Karpas-422 (cell line): ENCODE measurements at places on chromosomes 13 and 19.
A peak's percentile ranks its signal among the peaks of the same experiment; 100 is the strongest.

DNA sequence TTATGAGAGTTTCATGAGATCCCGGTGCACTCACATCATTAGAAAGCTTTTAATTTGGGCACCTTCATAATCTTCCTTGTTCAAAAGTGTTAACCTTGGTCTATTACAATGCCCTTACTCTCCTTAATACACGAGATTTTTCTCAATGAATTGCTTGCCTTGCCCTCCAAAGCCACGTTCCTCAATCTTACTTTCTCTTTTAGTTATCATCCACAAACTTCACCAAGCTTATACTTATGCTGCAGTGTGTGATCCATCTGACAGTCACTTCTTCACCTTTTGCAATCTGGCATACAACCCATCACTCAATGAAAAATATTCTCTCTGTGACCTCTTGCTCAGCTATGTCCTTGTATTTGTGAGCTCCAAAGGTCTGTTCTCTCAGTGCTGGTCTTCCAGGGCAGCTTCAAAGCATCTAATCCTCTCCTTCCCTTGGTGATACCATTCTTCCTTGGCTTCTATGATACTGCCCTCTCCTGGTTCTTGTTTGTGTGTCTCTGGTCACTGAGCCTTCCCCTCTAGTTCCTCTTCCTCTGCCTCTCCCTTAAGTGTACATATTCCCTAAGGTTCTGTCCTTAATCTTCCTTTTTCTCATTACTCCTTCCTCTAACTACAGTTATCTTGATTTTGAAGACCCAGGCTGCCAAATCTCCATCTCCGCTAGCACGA, 202.2 kb upstream of the STARD13 start:
- DNase-seq: peak; percentile 58

DNA sequence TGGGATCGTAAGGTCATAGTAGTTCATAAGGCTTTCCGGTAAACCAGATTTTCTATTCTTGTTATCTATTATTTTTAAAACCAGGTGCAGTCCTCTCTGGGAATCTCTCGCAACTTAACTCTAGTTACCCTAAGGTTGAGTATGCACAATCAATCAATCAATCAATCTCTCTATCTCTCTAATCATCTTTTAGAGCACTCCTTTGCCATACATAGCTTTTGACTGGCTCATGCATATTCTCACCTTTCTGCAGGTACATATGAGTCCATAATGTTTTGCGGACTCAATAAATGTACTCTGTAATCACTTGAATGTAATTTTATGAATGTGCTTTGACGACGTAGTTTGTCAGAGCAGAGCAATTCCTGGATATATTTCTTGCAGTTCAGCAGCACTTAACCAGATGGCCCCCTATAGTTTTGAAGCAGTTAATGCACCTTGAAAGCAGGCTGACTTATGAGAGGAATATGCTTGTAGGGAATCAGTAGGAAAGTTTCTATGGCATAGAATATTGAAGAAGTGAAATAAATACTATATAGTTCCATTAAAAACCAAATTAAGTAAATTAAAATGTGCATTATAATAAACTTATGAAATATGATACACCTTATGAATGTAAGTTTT, 524.7 kb downstream of the GPC5 start:
- no peak for DNase-seq

GRCh38 chr19:35231956-35232645, 3.6 kb upstream of the FAM187B start:
- DNase-seq: no peak

DNA sequence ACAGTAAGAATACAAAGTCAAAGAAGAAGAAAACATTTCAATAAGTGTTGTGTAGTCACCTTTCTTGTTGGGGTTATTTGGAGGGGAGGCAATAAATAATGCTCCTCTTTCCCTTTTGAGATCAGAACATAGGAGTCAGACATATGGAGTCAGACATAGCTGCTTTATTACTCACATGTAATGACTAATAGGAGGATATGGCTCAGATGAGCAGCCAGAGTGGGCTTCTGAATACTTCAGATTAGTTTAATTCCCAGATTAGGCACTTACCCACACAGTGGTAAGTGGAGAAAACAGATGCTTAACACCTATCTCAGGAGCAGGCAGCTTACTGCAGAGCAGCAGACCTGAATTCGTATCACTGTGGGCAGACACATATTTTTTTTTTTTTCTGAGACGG, 31.7 kb upstream of the C1QTNF9B start:
- DNase-seq: no peak

DNA sequence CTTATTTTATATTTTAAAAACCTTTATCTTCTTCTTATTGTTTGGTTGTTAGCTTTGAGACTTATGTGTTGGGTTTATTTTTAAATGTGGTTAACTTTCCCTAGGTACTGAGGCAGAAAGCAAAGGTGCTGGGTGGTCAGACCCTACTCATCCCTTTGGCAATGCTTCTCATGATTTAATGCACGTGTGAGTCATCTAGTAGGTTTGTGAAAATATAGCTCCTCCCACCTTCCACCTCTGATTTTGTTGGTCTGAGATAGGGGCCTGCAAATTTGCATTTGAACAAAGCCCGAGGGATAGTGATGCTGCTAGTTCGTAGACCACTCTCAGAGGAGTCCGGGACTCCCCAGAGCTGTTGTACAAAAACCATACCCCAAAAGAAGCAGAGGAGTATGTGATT, 771.3 kb upstream of the ARGLU1 start:
- no peak for DNase-seq

DNA sequence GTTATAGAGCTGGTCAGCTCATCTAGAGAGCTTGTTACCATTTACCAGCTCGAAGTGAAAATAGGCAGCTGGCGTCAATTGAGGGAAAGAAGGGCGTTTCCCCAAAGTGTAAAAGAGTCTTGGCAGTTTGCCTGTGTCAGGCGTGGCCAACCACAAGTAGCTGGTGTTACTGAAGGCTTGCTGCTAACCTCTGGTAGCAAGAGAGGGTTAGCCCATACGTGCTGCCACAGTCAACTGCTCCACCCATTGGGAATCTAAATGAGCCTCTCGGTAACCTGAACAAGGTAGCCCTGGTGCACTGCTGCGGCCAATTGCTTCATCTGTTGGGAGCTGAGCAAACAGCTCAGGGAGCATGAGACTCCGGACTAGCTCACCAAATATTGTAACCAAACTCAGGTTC, 314.9 kb upstream of the SLITRK5 start:
- DNase-seq: no peak

- no peak for DNase-seq
Measured at GRCh38 chr19:21508198-21508597, 2.8 kb downstream of the ZNF429 start.

DNA sequence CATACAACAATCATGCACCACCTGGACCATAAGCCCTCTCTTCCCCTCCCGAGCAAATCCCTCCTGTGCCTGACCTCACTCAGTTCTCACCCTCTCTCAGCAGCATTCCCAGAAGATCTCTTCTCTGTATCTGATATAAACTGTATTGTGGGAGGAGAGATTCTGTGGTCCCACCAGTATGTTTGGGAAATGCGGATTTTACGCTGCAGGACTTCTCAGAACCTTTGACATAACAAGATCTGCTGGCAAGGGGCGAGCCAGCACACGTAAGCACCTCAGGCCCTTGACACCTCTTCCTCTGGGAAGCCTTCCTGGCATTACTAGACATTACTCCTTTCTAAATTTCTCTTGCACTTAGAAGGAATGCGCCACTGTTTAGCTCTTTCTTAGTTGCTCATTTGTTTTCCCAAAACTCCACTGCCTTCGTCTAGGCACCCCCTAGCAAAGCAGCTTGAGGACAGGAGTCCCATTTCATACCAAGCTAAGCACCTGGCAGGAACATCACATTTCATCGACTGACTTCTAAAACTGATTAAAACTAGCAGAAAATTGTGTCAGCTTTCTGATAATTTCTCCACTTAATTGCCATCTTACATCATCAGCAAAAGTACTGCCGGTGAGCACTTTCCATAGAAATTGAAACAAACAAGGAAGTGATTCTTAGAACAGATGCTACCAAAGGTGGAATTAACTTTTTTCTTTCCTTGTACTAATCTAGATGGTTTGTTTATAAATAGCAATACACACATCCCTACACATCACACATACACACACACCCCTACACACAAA, 63.2 kb downstream of the CCDC70 start:
- no peak for DNase-seq

- DNase-seq: no peak
Measured at GRCh38 chr19:36526581-36526980, 1.5 kb downstream of the ZNF260 start.

DNA sequence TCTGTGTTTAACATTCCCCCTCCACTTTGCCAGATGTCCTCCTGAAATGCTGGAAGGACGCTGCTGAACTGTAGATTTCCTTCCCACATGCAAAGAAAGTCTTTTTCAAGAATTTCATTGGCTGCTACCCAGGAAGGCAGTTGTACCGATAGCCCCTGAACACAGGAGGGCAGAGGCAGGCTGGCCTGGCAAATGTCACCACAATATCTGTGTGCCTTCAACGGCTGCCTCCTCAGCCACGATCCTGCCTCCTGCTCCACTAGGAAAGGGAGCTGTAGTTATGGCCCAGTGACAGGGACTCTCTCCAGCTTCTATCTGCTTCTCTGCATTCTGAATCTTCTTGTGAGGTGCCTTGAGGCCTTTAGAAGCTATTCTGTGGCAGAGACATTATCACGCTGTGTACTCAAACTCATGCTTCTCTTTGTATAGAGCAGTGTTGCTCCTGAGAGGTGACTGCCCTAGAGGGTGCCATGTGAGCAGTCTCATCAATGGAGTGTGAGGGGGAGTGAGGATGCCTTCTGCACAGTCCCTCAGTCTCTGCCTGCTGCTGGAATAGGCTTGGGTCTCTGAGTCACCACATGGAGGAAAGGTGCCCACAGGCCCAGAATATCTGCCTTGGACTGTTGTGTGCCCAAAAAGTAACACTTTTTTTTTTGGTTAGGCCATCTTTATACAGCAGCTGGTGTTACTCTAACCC, 279.8 kb downstream of the DNAJC15 start:
- DNase-seq: peak; percentile 68

DNA sequence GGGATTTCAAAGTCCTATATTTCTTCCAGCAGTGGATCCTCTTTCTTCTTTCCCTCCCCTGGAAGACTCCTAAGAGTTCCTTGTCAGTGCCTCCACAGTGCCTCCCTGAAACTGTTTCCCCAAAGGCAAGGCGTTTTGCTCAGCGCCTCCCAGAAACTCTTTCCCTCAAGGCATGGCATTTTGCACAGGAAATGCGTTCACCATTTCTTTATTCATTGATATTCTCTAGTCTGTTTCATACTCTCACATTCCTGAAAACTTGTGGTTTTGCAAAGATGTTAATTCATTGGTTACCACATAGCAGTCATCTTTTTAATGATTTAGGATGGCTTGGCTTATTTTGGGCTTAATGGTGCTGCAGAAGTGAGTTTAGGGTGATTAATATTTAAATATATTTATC, 177.3 kb upstream of the SLC10A2 start:
- no peak for DNase-seq

GRCh38 chr13:65597839-65598818, 1632.0 kb downstream of the PCDH9 start:
- no peak for DNase-seq

DNA sequence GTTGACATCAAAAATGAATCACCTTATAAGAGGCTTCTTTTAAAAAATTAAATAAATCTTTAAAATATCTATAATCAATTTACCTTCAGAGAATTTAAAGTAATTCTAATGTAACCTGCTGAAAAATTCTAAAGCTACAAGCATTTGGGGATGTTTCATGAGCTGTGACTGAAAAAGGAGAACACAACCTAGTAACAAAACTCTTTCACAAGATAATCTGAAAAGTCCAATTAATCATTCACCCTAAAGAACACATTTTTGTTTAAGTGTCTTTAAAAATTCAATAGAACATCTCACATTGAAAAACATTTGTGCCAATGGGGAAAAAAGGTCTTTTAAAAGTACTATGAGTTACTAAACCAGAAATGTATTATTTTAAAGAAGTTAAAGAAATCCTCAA, 22.8 kb downstream of the KLF12 start:
- DNase-seq: no peak

GRCh38 chr19:34382471-34382870, 17.5 kb downstream of the GPI start:
- no peak for DNase-seq

DNA sequence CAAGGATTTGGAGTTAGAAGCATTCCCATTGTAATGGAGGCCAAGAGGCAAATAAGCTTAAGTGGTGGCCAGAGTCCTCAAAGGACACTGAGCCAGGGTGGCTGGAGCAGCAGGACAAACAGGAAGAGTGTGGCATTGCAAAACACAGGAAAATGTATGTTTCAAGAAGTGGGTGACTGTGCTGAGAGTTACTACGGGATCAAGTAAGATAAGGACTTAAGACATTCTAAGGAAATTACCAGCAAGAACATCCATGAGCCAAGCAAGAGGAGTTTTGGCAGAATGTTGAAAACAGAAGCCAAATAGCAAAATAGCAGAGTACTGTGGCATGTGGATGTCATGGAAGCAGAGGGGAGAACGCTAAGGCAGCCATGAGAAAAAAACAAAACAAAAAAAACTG, 104.2 kb downstream of the RAP2A start:
- DNase-seq: no peak

GRCh38 chr13:40514802-40515201, 151.6 kb downstream of the FOXO1 start:
- DNase-seq: no peak

DNA sequence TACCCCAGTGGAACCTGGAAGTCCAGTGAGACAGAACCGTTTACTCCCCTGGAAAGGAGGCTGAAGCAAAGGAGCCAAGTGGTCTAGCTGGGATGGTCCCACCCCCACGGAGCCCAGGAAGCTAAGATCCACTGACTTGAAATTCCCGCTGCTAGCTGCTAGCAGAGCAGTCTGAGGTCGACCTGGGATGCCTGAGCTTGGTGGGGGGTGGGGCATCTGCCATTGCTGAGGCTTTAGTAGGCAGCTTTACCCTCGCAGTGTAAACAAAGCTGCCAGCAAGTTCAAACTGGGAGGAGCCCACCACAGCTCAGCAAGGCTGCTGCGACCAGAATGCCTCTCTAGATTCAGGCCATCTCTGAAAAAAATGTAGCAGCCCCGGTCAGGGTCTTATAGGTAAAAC, 437.0 kb downstream of the SUCLA2 start:
- DNase-seq: no peak

- DNase-seq: no peak
Measured at GRCh38 chr19:32537580-32537979, 43.4 kb upstream of the PDCD5 start.

DNA sequence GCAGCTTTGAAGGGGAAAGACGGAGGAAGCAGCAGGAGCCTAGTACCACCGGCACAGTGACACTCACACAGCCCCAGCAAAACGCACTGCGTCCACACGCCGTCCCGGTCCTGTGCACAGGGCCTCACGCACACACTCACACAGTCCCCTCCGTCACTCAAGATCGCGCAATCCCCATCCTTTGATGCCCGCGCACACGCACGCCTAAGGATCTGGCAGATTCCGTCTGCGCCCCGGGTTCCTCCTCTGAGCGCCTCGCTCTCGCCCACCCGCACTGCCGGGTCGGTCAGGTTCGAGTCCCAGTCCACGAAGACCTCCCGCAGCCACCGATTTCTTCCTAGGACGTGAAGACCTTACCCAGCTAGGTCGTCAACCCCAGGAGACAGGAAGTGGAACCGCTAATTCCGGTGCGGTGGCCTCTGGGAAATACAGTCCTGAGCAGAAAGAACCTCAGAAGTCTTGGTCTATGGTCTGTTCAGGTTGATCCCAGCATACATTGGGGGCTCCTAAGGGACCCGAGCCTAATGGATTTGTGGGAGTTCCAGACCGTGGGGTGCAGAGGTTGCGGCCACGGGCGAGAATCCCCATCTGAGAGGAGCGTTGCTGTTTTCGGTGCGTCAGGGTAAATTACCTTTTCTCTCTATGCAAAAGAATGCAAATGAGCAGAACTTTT, at the start of gene ZNF780B:
ZNF780B (minus strand) TSS at position 400 of the 673 bp plus-strand sequence. CDS start 5,899 bp downstream, outside the sequence.
- peak; percentile 90 for DNase-seq

GRCh38 chr19:28498404-28498976, 714.5 kb downstream of the UQCRFS1 start:
- DNase-seq: no peak

- no peak for DNase-seq
Measured at GRCh38 chr13:113931841-113932459, 41.9 kb downstream of the C13orf46 start.
